ENCODE measurements at places on chromosomes 11 and 22.

GRCh38 chr11:104819107-104819506 is 79.2 kb downstream of the CASP12 start:
- DNase-seq, result no peak

- DNase-seq, result no peak
Measured at GRCh38 chr22:20982563-20982882, 426 bp downstream of the LZTR1 start.

GRCh38 chr11:39910087-39910486 is 1549.4 kb downstream of the LRRC4C start:
- no peak for DNase-seq

- no peak for DNase-seq
Measured at GRCh38 chr11:115377882-115378296, 126.3 kb downstream of the CADM1 start.

DNA sequence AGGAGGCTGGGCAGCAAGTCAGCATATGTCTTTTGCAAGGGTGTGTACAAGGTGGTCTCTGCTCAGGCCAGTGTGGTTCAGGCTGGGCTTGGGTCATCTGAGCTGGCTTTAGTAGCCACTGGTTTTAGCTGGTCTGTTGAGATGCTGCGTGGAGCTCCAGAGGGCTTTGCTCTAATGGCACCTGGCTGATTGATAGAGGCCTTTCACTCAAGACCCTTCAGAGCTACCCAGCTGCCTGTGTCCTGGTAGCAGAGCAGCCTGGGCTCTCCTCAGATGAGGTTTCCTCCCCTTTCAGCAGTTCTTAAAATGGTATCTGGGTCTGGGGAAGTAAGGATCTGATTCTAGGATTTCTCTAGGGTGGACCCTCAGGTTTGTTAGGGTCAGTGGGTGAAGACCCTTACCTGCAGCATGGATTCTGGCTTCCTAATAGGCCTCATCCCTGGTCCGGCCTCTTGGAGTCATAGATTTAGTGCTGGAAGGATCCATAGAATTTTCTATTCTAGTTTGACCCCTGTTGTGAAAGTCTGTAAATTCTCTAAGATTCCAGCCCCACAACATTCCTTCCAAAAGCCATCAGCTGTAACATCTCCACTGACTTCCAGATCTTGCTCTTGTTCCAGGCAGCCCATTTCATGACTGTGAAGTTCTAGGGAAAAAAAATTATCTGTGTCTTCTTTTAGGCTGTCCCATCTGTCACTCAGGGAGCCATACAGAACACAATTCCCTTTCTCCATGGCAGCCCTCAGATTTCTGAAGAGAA is 190.2 kb upstream of the ZBED5 start:
- no peak for DNase-seq

DNA sequence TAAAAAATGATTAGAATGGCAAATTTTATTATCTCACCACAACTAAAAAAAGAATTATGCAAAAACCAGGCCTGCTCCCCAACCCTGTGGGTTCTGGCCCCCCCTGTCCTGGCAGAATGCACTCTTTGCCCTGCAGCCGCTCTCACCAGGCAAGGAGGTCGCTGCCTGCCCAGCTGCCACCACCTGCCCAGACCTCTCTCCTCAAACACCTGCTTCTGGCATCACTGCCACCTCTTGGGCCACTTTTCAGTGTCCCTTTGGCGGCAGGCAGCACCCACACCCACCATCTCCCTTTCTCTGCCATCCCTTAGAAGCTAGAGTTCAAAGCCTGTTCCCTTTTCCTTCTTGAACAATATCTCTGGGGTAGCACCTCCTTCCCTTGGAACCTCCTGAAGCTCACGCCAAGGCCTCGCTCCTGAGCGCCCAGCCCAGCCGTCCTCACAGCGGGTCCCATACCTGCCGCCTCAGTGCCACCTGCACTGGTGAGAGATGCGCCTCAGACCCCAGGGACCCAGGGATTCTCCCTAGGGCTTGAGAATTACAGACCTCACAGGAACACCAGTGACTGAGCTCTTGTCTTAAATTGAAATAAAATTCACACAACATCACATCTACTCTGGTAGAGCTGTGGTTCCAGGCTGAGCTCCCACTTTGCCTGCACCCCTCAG is 44.6 kb downstream of the SGSM3 start:
- peak; percentile 57 for DNase-seq

- no peak for DNase-seq
Measured at GRCh38 chr11:130129922-130130321, 29.7 kb upstream of the ST14 start.

DNA sequence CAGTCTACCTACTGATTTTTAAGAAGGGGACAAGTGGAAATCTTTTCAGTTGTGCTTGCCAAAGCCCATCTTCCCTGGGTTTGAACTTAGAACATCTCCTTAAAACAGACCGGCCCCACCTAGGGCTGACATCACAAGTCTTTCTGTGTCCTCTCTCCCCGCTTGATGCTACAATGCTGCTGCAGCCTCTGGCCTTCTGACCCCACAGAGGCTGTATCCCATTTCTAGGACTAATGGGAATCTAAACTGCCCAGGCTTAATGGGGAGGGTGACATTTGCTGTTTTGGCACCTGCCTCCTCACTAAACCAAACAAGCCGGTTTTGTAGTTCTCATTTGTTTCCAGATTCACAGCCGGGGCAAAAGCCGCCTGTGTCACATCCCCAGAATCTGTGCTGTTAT is 121.3 kb upstream of the CADM1 start:
- no peak for DNase-seq

- no peak for DNase-seq
Measured at GRCh38 chr22:50705219-50705691, 32.6 kb downstream of the SHANK3 start.

GRCh38 chr11:106063009-106063408 is 14.1 kb downstream of the KBTBD3 start:
- peak; percentile 16 for DNase-seq

GRCh38 chr22:17966403-17966717 is 58.0 kb downstream of the MICAL3 start:
- DNase-seq, result no peak

- no peak for DNase-seq
Measured at GRCh38 chr11:34356576-34356912, 1.3 kb downstream of the ABTB2 start.

DNA sequence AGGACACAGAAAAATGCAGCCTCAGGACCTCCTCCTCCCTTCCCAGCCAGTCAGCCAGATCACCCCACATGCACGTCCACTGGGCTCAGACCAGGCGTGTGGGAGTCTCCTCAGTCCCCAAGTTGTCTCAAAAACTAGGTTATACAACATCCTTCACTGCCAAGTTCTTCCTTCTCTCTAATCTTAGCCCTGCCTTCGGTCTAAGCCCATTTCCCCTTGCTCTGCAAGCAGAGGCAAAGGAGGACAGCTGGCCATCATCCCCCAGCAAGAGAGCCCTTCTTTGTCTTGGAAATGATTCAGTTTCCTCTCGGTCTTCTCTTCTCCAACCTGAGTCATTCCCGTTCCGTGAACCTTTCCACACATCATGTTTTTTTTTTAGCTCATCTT is 14.0 kb upstream of the NRGN start:
- no peak for DNase-seq

- DNase-seq, result no peak
Measured at GRCh38 chr22:24128021-24128420, 53.3 kb upstream of the SUSD2 start.

DNA sequence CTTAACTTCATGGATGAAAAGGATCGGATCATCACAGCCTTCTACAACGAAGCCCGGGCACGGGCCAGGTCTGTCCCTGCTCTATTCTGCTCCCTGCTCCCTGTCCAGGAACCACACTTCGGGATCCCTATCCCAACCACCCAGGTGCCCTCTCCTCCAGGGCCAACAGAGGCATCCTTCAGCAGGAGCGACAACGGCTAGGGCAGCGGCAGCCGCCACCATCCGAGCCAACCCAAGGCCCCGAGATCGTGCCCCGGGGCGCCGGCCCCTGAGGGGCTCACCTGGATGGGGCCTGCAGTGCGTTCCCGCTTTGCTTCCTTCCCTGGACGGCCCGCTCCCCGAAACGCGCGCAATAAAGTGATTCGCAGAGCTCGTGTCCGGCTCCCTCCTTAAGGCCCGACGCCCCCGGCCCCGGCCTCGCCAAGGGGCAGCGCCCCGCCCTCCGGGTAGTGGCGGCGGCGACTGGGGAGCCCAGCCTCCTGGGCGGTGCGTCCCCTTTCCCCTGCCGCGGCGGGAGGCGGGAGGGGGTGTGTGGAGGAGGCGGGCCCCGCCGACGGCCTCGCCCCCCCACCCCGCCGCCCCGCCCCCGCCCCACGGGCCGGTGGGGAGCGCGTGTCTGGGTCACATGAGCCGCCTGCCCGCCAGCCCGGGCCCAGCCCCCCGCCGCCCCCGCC is at the start of gene VEGFB:
Gene VEGFB (plus strand): TSS at position 672 of the 674 bp plus-strand sequence. CDS start 250 bp downstream, outside the sequence.
- DNase-seq, result peak; percentile 89

GRCh38 chr22:45612940-45613339 is 58.7 kb upstream of the ATXN10 start:
- DNase-seq, result no peak

DNA sequence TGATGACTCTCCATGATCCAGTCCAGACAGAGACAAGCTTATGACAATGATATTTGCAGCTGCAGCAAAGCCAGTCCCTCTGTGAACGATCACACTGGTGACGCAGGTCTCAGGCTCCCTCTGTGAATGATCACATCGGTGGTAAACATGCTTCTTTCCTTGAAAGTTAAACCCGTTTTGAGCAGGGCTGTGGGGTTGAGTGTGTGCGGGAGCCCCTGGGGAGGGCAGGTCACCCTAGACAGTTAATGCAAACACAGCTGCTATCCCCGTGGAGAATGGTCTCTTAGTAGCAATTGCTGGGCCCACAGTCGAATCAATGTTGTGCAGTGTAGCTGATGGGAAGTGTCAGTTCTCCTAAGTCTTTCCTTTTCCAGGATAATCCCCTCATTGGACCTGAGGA is 71.0 kb upstream of the KIRREL3 start:
- DNase-seq, result no peak
